ENCODE measurements at places on chromosomes 4 and X. TPM values are rescaled to one million over a fixed set of nuclear protein-coding genes. Genes with fewer than 3 reads are reported as not detected.

- peak; percentile 93 for ATAC-seq
Measured at GRCh38 chrX:24099394-24099793, 44.6 kb downstream of the EIF2S3 start.

DNA sequence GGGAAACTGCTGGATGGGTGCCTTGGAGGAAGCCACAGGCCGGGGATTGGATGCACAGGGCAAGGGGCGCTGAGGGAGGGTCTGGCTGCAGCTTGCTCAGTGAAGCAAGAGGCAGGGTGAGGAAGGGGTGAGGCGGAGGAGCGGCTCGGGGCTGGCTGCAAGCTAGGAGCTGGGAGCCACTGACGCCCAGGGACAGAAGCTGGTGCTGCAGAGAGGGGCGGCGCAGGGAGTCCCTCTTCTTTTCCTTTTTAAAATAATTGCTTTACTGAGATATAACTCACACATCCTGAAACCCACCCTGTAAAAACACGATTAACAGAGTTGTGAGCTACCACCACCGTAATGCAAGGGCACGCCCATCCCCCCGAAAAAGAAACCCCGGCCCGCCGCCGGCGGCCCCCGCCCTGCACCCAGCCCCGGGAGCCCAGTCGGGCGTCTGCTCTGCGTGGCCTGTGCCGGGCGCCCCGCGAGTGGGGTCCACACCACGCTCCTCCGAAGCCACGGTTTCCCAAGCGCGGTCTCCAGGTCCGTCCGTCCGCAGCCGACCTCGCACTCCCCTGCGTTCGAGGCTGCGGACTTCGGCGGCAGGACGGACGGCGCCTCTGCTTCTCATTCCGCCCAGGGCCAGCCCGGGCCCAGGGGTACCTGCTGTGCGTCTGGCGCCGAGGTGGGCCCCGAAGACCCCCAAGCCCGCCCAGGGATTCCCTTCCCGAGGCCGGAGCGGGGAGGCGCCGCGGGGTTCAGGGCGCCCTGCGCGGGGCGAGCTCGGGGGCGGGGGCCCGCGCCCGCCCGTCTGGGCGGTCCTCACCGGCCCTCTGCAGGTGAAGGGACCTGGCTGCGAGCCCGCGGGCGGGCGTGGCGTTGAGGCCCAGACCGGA lies 866 bp upstream of the UVSSA start:
- ATAC-seq: peak; percentile 51

GRCh38 chrX:153646620-153647373 lies at the start of gene DUSP9:
DUSP9 (plus strand) TSS chrX:153647203; CDS start chrX:153647954, 751 bp downstream.
- peak; percentile 38 for ATAC-seq

DNA sequence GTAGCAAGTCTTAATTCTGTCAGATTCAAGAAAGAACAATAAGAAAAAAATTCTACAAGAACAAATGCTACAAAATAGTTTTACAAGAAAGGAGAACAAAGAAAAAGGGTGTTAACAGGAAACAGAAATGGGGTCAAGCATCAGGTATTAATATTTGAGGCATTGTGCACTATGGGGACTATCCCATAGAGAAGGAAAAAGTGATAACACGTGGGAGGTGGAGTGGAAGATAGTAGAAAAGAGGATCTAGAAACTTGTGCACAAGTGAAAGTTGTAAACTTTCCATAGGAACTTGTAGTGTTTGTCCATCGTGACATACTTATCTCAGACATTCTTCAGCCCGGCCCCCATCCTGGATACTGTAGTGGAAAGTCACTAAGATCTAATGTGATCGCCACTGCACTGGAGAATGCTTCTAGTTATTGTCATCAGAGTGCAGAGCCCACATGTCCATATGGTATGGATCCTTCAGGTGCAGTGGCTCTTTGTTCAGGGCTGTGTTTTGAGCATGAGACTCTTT lies 15.4 kb upstream of the NFXL1 start:
- no peak for ATAC-seq

DNA sequence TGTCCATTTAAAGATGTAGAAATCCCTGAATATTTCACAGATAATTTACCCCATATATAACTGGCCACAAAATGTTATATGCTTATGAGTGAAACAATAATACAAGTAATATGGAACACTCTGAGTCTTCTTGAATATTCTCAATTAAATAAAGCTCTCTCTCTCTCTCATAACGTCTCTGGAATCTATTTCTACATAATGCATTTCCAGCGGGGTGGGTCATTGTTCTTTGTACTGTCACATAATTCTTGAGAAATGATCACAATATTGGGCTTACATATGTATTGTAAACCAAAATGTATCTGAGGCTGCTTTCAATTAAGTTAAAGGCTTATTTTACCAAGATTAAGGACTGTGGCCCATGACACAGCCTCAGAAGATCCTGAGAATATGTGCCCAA lies 596.3 kb downstream of the FAT4 start:
- no peak for ATAC-seq

- ATAC-seq: no peak
Measured at GRCh38 chrX:140602140-140602539, 97.3 kb upstream of the SOX3 start.

- ATAC-seq: no peak
Measured at GRCh38 chr4:180304321-180304720, 1938.9 kb upstream of the TENM3 start.

- ATAC-seq: no peak
Measured at GRCh38 chrX:69293776-69294601, 128.7 kb upstream of the PJA1 start.

DNA sequence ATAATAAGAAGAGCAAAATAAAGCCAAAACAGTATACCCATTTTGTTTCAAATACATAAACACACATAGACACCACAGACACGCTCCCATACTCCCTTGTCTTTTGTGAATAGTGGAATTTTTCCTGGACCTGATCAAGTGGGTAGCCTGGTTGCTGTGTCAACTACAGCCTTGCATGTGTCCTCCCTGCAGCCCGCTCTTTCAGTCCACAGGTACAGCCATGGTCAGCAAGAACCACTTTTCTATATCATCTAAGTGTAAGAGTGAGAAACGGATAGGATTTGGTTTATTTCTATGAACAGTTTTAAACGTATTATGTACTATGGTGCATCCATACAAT lies 9.8 kb downstream of the PWWP3B start:
- no peak for ATAC-seq

GRCh38 chr4:73308286-73308685 lies 49.7 kb upstream of the ANKRD17 start:
- ATAC-seq: no peak

DNA sequence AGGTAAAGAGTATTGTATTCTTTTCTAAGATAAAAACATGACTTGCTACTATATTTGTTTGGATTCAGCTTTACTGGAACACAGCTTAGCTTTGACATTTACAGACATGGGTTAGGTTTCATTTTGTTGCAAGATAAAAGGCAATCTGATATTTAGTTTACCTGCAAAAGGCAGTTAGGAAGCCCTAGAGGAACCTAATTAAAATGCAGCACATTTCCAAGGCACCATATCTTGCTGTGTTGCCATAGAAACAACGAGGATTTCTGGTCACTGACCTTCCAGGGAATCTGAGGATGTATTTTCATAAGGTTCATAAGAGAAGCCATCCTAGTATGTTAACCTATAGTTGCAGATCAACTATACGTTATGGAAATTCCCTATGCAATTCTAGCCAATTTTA lies 116.0 kb downstream of the SNCA start:
- no peak for ATAC-seq

- no peak for ATAC-seq
Measured at GRCh38 chrX:69207216-69207615, 42.0 kb upstream of the PJA1 start.

DNA sequence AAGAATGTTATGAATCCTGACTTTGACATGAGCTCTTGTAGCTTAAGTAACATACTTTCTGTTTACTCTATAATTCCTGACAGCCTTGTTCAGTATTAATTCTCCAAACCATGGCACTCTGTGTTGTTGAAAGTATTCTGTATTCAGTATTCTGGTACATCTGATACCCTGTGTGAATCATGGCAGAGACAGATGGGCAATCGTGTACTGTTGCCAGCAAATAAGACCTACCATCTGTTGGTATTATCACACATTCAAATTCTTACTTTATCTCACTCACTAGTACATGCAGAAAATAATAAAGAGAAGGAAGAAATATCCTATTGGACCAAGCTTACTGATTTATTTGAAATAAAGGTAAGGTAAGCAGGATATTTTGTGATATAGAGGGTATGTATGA lies 7.9 kb downstream of the MBTPS2 start:
- no peak for ATAC-seq

- no peak for ATAC-seq
Measured at GRCh38 chr4:139532947-139533346, 23.1 kb downstream of the SETD7 start.

TMSB15C gene
- total RNA-seq: 5.4 TPM

RNF212 gene
- total RNA-seq: 1.3 TPM

LUZP4 gene
- total RNA-seq: not detected

PHKA2 gene
- 22.0 TPM for total RNA-seq

TCEAL7 gene
- total RNA-seq: not detected

FAM120C gene
- total RNA-seq: 7.8 TPM

RBMXL3 gene
- not detected for total RNA-seq

CT45A10 gene
- total RNA-seq: not detected

VMA21 gene
- total RNA-seq: 50.9 TPM

TDO2 gene
- total RNA-seq: not detected

NOX1 gene
- not detected for total RNA-seq

L1CAM gene
- 2.3 TPM for total RNA-seq

Data from activated T-helper 17 cell treated with anti-CD3 and anti-CD28 coated beads, Interleukin-2, amount 50 U/mL, for 72 hours (primary cell).